ENCODE measurements at places on chromosomes 6 and 20.
A peak's percentile ranks its signal among the peaks of the same experiment; 100 is the strongest.

- DNase-seq: no peak
Measured at GRCh38 chr6:168035098-168035660, 37.7 kb downstream of the KIF25 start.

GRCh38 chr6:13965582-13966127 is 40.9 kb downstream of the RNF182 start:
- no peak for DNase-seq

GRCh38 chr6:79895382-79896074 is 51.8 kb downstream of the ELOVL4 start:
- DNase-seq: no peak

DNA sequence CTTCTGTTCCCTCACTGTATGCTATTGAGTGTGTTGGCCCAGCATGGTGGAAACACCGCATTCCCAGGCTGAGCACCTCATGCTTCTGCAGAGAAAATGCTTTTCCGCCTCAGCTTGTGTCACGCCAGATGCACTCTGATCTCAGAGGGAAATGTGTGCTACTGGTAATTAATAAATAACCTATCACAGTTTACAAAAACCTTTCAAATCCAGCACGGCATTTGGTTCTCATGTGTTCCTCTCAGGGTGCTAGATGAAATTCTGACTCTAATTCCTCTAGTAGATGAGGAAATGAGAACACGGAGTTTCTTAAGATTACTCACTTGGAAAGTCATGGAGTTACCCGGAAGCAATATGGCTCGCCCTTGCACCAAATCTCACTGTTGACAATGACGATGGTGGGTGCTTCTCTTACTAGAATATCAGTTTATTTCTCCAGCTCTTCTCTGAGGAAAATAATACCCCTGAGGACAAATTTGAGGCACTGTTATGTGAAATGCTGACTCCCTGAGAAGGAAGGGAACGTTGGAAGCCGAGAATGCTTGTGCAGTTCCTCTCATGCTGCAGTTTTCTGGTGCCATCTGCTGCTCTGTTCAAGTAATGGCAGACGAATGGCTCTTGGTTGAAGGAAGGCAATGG is 116.6 kb downstream of the RNF144B start:
- peak; percentile 20 for DNase-seq

DNA sequence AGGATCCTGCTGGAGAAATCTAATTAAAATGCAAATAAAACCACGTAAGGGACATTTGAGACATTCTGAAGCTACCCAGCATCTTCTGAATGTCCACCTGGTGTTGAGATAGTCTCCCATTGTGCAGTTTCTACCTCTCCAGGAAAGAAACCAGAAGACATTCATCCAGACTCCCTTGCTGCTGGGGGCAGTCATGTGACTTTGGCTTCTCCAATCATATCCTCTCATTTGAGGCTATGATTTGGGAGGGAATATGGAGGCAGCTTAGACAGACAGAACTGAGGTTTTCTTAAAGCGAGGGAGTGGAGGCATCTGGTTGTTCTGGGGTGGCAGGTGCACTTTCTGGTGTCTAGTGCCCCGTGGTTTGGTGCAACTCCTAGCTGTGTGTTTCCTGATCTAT is 315.2 kb upstream of the SULF2 start:
- DNase-seq: no peak

DNA sequence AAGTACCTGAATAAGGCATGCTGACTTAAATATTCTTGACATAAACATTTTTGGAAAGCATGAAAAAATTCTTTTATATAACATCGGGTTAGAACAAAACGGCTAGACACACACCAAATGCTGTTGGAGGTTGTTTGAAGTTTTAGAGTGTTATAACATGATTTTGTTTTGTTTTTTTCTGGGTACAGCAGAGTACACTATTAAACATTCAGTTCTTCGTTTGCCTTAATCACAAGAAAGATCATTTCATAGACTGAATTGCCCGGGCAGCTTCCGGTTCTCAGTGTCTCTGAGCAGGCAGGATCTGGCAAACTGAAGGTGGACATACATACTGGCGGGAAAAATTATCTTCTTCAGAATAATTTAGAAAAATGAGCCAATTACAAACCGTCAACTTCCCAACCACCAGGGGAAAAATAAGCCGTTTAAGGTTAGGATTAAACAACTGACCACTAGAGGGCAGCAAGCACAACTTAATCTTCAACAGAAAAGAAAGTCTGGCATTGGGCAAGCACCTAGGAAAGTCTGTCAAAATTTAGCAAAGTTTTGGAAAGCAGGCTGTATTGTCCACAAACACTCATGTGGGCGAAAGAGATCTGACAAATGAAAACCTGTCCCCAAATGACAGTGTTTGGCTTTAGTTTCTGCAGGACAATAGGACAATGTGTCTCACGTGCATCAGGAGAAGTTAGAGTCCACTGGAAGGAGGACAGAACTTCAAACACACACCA is 15.0 kb downstream of the ZNF217 start:
- peak; percentile 56 for DNase-seq

- no peak for DNase-seq
Measured at GRCh38 chr20:16904751-16905150, 156.6 kb downstream of the OTOR start.

DNA sequence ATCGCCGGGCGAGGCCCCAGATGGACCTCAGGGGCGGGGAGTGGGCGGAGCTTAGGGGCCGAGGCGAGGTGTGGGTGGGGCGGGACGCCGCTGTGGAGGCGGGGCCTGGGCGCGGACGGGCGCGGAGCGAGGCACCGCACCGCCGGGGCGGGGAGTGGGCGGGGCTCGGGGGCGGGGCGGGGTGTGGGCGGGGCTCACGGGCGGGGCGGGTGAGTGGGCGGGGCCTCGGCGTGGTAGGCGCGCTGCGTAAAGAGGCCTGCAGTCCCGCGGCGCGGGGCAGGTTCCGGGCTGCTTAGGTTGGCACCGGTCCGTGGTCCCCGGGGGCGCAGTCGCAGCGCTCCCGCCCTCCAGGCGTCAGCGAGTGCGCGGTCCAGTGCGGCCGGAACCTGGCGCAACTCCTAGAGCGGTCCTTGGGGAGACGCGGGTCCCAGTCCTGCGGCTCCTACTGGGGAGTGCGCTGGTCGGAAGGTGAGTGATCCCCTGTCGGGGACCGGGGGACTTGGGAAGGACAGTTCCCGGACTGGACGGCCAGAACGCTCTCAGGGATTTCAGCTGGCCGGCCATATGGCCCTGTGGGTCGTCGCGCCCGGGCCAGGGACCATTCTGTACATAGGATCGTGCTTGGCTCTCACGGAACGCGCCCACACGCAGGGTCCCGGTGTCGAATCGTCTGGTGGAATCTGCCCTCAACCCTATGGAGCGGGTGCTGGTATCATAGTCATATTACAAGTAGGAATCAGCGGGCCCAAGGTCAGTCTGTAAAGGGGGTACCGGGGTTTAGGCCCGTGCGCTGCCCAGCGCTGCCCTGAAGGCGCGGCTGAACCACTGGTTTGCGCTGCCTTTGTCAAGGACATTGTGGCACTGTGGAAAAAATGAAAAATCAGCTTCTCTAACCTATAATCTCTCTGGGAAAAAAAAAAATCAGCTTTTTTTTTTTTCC is at the start of gene NQO2:
Gene NQO2 (plus strand): TSS at position 277 of the 940 bp plus-strand sequence. CDS start 6,659 bp downstream, outside the sequence.
- DNase-seq: peak; percentile 89

Data from stimulated activated CD4-positive, alpha-beta T cell treated with anti-CD3 and anti-CD28 coated beads, Interleukin-2, amount 100 ng/mL, for 48 hours (primary cell).